GM12864 (cell line): ENCODE measurements at places on chromosomes 5 and 9.

- DNase-seq: no peak
Measured at GRCh38 chr5:108749128-108749861, 1.6 kb downstream of the FER start.

DNA sequence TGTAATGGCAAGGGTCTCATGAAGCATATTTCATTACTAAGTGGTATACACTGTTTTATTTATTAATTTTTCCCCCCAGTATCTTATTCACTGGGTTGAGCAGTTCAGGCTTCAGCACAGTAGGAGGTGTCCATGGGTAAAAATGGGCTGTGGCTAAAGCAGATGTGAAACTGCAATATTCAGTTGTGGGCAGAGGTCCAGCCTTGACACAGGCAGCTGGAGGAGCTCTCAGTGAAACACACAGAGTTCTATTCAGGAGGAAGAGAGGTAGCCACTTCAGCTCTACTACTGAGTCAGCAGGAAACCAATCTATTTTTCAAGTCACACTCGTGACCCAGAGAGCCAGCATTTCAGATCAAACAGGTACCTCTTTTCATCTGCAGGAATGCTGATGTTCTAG is 418.3 kb downstream of the CDH10 start:
- DNase-seq: no peak

DNA sequence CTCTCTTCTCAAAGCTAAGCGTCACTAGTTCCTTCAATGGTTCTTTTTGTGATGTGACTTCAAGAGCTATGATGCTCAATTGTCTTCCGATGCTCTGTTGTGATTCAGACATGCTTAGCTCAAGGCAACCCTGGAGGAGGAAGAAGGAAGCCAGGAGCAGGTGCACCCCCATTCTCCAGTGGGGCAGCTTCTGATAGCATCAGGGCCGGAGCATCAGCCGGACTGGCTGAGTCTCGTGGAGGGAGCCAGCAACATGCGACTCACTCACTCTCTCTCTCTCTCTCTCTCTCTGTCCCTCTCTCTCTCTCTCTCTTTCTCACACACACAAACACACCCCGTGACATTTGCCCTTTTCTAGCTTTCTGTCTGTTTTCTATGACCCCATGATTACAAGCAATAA is 140.2 kb downstream of the HSD17B3 start:
- DNase-seq: no peak

DNA sequence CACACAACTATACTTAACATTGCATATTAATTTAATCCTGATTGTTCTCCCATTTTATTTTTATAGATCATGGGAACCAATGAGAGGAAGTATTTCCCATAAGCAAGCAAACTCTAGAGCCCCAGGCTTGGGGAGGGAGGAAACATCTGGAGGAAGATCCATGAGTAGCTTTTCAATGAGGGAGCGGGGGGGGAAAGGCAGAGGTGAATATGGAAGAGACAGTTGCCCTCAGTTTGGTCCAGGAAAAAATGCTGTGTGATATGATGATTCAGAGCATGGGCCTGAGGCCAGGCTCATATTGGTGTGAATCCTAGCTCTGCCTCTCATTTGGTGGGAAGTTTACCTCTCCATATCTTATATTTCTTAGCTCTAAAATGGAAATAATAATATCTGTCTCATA is 42.2 kb upstream of the ALDOB start:
- no peak for DNase-seq

DNA sequence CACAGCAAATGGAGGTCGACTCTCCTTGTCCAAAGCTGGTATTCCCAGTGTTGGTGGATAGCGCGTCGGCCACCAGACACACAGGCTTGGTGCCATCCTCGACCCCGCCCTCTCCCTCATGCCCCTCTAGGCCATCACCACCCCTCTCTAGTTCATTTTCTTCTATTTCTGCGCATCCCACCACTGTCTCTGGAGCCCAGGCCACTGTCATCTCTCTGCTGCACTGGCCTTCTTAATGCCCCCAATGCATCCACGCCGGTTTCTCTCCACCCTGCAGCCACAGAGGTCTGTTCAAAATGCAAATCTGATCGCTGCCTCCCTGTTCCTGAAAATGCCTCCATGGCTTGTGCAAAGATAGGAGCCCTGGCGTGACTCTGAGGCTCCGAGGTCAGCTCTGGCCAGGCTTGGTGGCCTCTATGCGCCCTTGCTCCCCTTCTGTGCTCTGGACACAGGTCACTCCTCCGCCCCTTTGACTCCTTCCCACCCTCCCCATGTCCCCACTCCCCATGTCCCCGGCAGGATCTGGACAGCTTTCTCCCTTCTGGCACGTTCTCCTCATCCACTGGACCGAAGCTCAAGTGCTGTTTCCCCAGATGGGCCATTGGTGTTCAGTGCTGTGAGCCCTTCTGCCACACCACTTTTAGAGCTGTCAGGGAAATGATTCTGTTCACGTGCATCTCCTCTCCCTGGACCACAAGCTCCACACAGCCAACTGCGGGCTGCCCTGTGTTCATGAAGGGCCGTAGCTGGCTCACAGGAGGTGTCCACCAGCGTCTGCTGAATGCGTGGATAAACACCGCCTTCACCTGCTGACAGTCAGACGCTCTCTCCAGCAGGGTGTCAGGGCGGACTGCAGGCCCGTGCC is 59.5 kb upstream of the RNF130 start:
- no peak for DNase-seq

DNA sequence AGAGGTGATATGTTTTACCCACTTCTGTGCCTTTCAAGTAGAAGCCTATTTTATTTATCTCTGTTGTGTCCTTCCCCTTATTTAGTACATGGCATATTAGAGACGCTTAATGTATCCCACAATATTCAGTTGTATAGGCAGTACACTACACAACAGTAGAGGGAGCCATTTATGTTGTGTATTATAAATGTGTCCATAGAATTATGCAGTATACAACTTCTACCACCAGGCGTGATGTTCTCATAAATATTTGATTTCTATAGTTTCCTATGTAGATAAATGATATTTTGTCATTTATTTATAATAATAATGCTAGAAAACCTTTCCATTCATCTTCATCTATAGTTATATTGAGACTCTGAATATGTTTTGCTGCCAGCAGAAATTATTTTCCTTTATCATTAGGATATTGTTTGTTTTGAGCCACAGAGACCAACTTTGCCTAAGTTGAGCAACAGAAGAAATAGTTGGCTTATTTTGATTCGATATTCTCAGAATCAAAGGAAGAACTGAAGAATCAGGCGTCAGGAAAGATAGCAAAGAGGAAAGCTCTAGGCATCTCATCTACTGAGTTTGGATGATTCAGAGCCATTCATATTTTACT is 81.7 kb downstream of the ADAMTS19 start:
- no peak for DNase-seq

GRCh38 chr9:34158362-34158869 is 20.4 kb upstream of the UBAP1 start:
- DNase-seq: no peak

- no peak for DNase-seq
Measured at GRCh38 chr5:126888175-126888574, 111.2 kb downstream of the LMNB1 start.

DNA sequence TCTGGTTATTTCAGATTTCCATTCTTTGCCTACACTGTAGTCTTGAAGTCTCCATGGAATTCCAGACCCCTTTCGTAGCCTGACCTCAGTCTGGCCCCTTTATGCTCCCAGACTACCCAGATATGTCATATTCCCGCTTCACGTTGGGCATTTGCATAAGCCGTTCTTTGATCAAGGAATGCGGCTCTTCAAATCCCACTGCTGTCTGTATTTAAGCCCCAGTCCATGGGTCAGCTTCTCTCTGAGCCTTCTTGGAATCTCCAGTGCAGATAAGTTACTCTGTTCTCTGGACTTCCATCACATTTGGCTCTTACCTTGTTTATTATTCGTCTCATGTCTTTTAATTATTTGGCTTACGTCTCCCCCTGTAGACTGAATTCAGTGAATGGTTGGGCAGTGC is 97.4 kb downstream of the PARP8 start:
- no peak for DNase-seq

- no peak for DNase-seq
Measured at GRCh38 chr5:67453111-67453905, 256.7 kb upstream of the CD180 start.

DNA sequence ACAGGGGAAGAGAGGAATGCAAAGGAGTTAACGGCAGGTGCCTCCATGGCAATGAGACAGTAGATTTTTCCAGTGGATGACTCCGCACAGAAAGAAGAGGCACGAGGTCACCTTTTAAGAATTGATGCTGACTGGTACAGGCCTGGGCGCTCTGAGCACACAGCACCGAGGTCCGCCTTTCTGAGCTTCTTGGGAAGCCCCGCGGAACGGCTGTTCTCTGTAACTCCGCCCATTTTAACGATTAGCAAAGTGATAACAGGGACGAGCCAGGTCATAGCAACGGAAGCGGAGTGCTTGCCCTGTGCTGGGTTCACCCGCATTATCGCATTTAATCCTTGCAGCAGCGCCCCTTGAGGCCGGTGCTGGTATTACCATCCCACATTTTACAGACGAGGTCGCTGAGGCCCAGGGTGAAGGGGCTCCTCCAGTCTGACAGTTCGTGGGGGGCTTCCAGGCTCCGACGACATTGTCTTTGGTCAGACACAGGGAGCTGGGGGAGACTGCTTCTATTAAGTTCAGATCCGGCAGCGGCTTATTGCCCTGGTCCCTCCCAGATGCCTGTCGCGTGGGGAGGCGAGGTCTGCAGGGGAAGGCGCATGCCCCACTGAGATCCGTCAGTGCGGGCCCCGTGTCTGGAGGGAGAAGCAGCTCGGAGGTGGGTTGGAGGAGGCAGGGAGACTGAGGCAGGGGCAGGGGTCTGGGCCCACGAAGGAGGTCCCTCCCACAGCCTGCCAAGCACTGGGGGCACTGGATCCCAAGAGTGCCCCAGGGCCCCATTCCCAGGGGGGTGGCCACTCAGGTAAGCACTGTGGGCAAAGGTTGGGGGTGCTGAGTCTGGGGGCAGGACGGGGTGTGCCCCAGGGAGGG is 22.3 kb upstream of the HMCN2 start:
- no peak for DNase-seq

DNA sequence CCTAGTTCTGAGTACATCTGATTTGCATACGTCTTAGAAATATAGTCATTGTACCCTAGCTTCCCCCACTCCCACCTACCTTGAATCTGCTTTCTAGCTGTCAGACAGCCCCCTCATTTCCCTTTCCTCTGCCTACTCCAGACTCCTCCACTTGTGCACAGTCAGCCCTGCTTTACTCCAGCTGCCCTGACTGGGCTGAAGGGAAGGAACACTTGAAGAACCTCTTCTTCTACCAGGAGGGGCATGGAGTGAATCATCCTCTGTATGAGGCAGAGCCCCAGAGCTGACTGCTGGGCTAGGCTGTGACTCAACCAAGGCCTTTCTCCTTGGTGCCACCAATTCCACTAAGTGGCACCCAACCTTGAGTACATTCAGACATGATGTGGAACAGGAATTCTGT is 18.1 kb upstream of the ZFR start:
- DNase-seq: no peak

GRCh38 chr9:137007816-137008270 is 11.5 kb upstream of the CLIC3 start:
- DNase-seq: no peak

DNA sequence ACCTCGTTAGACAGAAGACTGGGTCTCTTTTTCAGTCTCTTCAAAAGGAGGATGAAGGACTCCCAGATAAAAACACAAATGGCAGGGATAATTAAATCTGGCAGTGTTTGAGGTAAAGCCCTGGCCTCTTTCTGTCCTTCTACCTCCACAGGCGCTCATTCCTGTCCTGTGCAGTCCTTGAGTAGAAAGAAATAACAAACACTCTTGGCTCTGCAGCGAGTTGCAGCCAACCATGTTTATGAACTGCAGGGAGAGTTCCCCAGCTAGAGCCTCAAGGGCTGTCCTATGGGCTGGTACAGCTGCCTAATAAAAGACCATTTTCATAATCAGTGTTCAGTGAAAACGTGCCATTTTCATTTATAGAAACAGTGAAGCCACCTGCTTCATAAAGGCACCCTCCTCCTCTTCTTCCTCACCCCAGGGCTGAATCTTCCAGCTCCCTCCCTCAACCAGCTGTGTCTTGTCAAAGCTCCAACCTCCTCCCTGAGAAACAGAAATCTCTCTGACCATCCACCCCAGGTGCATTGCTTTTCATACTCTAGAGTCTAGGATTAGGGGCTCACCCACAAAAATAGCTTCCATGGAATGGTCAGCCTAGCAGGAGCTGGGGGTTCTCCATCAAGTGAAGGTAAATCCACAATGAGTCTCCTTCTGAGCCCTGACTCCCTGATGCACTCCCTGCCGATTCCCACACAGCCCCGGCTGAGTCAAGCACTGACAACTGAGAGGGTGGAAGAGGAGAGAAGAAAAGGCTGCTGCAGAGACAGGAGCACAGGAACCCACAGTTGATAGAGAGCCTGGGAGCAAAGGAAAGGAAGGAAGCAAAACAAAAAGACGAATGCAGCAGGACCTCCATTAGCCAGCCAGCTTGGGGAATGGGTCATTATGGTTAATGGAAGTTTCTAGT is 150.7 kb downstream of the CMYA5 start:
- no peak for DNase-seq

DNA sequence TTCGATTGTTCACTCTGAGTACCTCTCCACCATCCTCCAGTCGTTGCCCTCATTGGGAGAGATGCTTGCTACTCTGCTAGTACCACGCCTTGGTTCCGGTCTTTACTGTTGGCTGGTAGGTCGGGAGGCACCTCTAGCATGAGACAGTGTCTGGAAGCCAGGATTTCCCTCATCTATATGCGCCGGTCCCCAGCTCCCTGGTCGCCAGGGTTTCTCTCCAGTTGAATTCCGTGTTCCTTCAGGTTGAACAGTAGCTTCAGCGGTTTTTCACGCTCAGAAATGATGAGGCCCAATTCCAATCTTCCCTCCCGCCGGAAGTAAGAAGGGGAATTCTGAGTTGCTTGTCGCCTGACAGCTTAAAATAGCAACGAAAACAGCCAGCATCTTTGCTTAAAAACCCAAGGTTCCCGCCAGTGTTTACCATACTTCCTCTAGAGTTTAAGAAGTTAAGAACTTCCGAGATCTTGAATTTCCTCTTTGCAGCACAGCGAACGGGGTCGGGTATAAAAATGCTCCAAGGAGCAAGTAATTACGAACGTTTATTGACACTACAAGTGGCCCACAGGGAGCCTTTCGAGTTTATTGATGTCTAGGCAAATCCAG is 1.3 kb upstream of the ST8SIA4 start:
- no peak for DNase-seq

DNA sequence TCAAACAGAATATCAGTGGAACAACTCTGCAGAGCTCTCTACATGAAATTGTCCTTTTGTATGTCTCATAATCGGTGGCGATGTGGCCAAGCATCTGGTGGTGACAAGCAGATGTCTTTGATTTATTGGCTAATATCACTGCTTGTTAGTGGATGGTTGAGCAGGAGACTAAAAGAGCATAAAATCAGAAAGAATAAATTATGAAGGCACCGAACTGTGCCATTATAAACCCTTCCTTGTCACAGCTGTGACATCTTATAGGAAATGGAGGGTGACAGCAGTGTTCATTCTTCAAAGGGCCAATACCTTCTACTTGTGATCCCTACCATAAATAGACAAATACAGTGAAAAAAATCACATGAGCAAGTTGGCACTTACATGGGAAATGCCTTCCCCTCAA is 1404.3 kb downstream of the MAT2B start:
- DNase-seq: no peak
